ENCODE measurements at places on chromosomes 6 and 20. TPM values are rescaled to one million over a fixed set of nuclear protein-coding genes. Genes with fewer than 3 reads are reported as not detected.

HAO1 gene
- 0.03 TPM for polyA plus RNA-seq

CST8 gene
- not detected for polyA plus RNA-seq

TFB1M gene
- 91.4 TPM for polyA plus RNA-seq

SRMS gene
- 0.09 TPM for polyA plus RNA-seq

GRCh38 chr6:150373260-150373701, 4.5 kb downstream of the IYD start:
- DNase-seq = no peak

DNA sequence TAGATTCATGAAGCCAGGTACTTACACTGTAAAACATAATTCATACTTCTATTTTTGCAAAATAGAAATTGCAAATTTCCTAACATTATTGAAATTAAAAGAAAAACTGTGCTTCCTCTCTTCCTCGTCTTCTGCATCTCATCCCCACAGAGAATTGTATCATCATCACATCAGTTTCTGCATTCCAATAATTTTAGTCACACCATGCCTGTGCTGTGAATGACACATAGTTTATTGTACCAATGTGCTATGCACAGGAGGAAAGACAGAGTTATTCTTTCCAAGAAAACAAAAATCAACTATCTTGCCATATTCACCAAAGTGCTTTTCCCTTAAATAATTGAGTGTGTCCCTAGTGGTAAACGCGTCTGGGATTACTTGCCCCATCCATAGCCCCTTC, 38.1 kb upstream of the FAM135A start:
- DNase-seq = no peak

DNA sequence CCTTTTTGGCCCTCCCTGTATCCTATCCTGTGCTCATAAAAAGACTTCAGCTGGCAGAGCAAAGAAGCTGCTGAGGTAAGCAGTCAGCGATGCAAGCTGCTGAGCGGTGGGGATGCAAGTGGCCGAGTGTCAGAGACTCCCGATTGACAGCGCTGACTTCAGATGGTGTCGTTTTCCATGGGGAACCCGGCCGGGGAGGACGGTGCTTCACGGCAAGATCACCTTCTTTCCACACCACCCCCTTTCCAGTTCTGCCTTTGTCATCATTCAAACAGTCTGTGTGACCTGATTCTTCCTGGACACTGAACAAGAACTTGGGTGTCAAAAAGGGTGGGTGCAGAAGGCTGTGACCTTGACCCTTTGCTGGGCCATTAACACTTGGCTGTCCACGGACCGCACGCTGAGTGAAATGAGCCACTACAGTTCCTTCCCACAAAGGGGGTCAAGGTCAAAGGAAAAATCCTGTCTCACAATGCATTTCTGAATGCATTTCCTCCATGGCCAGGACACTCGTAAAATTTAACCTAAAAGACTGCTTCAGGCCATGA, 52.9 kb upstream of the UNC93A start:
- peak; percentile 58 for DNase-seq

DNA sequence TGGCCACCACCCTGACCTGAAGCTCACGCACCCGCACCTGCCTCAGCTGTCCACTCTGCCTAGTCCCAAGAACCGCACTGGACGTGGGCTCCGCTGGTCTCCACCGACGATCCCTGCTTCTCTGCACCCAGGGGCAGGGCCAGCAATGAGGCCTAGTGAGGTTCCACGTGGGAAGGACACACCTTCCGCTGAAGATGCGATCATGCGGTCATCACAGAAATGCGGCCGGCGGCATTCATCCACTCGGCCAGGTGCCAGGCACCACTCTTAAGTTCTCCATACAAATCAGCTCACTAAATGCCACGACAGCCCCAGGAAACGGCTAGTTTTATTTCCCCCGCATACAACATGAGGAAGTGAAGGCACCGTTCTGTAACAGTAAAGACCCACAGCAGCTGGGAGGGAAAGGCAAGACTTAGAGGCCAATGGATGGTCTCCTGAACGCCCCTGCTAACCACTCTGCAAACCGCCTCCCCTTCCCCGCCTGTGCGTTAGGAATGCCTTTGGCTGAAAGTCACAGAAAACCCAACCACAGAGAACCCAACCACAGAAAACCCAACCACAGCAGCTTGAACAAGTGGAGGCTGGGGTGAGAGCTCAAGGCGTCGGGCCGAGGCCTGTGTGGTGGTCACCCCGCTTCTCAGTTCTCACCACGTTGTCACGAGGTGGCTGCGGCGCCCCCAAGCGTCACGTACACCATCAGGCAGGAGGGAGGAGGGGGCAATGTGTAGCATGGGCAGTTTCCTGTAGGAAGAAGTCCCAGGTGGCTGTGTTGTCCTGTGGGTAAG, 204.4 kb downstream of the TAF4 start:
- no peak for DNase-seq

- DNase-seq = no peak
These were observed 545.6 kb upstream of the MAP3K7 start for GRCh38 chr6:91132461-91132860.

GRCh38 chr6:157954150-157955117, 27.2 kb upstream of the SYNJ2 start:
- DNase-seq = peak; percentile 95

DNA sequence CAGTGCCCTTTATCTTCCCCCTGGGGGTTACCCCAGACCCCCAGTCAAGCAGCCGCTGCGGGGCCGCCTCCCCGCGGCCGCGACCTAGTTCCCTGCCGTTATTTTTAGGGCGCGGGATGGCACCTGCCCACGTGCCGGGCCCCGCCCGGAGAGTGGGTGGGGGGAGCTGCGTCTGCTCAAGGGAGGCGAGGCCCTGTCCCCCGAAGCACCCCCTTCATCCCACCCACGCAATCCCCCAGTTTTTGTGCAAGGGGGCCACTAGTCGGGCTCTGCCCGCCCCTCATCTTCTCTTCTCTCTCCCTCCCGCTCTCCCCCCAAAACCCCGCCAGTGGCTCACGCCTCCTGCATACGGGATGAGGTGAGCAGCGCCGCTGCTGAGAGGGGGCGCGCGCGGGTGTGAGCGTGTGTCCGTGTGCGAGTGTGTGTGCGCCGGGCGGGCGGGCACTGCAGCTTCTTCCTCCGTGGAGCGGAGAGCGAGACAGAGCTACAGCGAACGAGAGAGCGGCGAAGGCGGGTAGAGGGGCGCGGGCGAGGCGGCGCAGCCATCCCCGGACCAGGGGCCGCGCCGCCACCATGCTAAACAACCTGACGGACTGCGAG, at the start of gene SLC12A5:
Gene SLC12A5, plus strand, starts transcription at position 444 of the 600 bp plus-strand sequence. Its CDS starts 130 bp downstream, at position 574.
- no peak for DNase-seq

DNA sequence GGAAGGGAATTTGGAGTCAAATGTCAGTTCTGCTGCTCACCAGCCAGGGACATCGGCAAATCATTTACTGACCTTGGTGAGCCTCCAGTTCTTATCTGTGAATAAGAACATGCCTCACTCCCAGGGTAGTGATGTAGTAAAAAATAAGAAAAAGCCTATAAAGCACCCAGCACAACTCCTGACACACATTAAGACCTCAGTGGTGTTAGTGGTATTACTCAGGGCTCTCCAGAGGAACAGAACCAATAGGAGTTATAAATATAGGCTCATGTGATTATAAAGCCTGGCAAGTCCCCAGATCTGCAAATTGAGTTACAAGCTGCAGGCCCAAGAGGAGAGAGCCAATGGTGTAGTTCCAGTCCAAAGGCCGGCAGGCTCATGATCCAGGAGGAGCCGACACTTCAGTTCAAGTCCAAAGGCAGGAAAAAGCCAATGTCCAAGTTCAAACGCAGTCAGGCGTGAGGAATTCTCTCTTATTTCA, 71.3 kb upstream of the EYA2 start:
- DNase-seq = no peak

- DNase-seq = no peak
These were observed 47.1 kb downstream of the ASCC3 start for GRCh38 chr6:100833972-100834574.
